ENCODE measurements at places on chromosomes 4 and X. TPM values are rescaled to one million over a fixed set of nuclear protein-coding genes. Genes with fewer than 3 reads are reported as not detected.

The USO1 gene
- 14.5 TPM for polyA plus RNA-seq

The PRRG1 gene
- 11.5 TPM for polyA plus RNA-seq

The ARX gene
- 1.6 TPM for polyA plus RNA-seq

The EPGN gene
- polyA plus RNA-seq: not detected

DNA sequence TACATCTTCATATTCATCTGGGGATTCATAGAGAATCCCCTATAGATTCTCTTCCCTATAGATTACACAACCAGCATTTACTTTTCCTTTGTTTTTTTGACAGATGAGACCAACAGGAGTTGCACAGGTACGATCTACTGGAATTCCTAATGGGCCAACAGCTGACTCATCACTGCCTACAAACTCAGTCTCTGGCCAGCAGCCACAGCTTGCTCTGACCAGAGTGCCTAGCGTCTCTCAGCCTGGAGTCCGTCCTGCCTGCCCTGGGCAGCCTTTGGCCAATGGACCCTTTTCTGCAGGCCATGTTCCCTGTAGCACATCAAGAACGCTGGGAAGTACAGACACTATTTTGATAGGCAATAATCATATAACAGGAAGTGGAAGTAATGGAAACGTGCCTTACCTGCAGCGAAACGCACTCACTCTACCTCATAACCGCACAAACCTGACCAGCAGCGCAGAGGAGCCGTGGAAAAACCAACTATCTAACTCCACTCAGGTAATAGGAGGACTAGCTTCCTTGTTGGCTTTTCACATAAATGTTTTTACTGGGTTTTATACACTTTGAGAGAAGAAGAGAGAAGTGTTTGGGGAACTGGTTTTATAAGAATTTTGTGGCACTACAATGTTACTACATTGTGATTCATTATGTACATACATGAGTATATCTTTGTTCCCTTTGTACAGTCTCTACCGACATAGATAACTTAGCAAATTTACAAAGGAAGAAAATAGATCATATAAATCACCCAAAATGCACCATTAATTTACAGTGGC is 137.2 kb downstream of the DIPK2B start:
- DNase-seq: no peak

DNA sequence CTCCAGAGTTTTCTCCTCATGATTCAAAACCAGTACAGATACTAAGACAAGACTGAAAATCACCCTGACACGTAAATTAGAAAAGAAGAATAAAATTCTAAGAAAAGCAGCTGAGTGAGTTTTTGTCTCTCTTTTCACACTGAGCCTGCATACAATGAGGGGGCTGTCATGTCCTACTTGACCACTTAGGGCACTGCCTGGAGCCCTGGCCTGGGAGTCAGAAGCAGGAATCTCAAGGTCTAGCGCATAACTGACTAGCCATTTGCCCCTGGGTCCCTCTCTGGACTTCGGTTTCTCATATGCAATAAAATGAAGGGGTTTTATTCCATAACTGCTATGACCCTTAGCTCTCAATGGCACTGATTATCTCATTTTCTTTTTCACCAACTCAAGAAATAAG is 36.7 kb upstream of the SLC25A4 start:
- no peak for DNase-seq

GRCh38 chr4:187685247-187685646 is 310.3 kb upstream of the ZFP42 start:
- no peak for DNase-seq

GRCh38 chr4:70868778-70869177 is 29.1 kb upstream of the GRSF1 start:
- DNase-seq: no peak

GRCh38 chr4:94256144-94256783 is 48.6 kb downstream of the SMARCAD1 start:
- no peak for DNase-seq
